ENCODE measurements at places on chromosomes 11 and 22.

- DNase-seq = no peak
These were observed at the start of gene MLC1 for GRCh38 chr22:50085211-50085972. MLC1 (minus strand) TSS chr22:50085426; CDS start chr22:50084902, 524 bp downstream.

- DNase-seq = no peak
These were observed 10.5 kb upstream of the LDLRAD3 start for GRCh38 chr11:35933320-35933871.

- no peak for DNase-seq
These were observed 723 bp upstream of the SCUBE1 start for GRCh38 chr22:43343670-43344519.

GRCh38 chr22:44496844-44497217 lies 1.2 kb downstream of the RTL6 start:
- no peak for DNase-seq

DNA sequence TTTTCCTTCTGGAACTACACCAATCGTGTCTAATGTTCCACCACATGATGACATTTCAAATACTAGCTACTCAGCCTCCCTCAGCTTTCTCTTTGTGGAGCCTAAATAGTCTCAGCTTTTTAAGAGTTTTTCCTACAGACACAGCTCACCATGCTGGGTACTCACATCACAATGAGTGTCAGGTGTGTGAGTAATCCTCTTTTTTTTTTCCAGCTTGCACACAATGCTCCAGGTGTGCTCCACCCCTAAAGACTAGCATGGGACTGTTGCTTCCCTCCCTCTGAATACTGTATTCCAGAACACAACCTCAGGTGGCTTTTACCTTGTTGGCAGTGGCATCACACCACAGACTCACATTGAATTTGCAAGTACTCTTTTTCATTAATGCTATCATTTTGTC lies 11.7 kb downstream of the BTG4 start:
- no peak for DNase-seq

DNA sequence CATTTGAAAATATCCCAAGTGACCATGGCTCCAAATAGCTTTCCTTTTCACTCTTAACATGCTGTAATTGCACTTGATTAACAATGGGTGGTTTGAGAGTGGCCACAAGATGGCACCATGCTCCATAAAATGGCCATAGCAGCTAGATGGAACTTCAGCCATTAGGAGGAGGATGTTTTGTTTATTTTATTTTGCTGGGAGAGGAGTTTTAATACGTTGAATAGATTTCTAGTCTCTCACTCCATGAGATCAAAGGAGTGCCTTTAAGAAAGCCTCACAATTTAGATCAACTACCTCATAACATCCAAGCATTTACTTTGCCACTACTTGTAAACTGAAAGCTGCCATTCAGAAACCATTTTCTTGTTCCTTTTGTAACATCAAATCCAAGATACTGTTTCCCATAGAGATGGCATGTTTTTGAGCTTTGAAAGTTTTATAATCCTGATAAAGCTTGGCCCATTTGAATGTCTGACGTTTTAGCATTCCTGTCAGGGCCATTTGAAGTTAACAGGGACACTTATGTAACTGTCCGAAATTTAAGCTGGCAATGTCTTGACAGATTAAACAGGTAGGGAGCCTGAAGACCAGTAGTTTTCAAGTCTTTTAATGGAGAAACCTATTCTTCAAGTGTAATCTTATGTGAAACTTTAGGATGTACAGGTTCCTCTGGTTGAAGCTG lies 4.7 kb downstream of the FEN1 start:
- no peak for DNase-seq

DNA sequence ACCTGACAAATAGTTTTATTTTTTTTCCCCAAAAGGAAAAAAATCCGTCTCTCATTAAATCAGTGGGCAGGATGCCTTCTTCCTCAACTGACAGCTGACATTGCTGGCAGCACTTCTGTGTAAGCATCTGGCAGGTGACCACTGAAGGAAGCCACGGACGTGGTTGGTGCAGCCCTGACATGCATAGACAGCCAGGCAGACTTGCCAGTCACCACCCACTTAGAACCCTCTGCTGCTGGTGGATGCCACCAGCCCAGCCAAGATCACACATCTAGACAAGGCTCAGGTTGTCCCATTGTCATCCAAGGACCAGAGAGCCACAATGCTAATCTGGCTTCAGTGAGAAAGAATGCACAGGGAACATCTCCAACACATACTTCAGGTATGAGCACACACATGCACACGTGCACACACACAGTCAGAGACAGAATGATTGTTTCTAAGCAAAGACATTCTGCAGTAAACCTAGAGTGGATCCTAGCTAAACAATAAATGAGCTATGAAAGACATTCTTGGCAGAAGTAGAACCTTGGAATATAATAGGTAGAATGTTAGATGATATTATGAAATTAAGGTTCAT lies 49.8 kb upstream of the BMAL1 start:
- DNase-seq = no peak

GRCh38 chr22:47084226-47084625 lies 321.8 kb downstream of the TBC1D22A start:
- no peak for DNase-seq

GRCh38 chr11:86518211-86518610 lies 143.5 kb downstream of the CCDC81 start:
- DNase-seq = no peak

GRCh38 chr11:36165621-36166397 lies 123.4 kb downstream of the COMMD9 start:
- no peak for DNase-seq

- DNase-seq = no peak
These were observed 89.4 kb downstream of the CTTN start for GRCh38 chr11:70487756-70488155.

DNA sequence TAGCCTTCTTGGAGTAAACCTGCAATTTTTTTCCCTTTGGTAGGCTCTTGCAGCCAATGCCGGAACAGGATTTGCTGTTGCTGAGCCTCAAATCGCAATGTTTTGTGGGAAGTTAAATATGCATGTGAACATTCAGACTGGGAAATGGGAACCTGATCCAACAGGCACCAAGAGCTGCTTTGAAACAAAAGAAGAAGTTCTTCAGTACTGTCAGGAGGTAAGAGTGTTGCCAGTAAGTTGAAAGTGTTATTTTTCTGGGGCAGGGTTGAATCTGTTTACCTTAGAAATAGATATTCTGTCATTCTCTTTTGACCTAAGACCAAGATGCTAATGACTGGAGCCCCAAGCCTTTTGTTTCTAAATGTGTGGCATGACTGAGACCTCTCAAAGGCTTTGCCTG lies 39.7 kb downstream of the APLP2 start:
- DNase-seq = no peak

DNA sequence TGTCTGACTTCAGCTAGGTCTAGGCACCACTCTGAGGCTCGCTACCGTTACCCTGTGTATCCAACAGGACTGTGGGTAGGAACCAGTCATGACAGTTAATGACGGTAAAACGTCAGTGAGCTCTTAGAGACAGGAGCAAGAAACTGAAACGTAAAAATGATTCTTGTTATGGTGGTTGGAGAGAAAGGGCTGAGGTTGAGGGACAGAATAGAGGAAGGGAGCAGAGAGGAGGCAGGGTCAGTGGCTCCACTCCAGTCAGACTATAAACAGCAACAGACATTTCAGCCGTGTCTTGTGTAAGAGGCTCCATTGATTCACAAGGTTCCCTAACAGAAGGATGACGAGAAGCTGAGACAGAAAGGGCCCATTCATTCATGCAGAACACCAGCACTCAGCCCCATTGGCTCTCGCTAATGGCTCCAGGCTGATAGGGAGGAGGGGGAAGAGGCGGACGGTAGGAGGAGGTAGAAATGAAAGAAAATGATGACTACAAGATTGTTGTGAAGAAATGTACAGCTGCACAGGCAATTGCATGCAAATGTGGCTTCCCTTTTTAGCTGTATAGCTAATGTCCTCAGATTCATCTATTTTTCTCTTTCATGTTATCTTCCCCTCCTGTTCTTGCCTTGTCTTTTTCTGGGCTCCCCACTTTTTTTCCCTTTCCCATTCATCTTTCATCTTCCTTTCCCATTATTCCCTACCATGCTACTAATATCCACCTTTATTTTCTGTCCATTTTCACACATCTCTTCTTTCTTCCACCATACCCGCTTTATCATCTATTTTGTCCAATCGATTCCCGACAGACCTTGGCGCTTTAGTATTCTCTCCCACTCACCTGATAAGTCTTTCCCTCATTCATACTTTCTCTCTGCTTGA lies 34.3 kb downstream of the ETS1 start:
- DNase-seq = no peak

DNA sequence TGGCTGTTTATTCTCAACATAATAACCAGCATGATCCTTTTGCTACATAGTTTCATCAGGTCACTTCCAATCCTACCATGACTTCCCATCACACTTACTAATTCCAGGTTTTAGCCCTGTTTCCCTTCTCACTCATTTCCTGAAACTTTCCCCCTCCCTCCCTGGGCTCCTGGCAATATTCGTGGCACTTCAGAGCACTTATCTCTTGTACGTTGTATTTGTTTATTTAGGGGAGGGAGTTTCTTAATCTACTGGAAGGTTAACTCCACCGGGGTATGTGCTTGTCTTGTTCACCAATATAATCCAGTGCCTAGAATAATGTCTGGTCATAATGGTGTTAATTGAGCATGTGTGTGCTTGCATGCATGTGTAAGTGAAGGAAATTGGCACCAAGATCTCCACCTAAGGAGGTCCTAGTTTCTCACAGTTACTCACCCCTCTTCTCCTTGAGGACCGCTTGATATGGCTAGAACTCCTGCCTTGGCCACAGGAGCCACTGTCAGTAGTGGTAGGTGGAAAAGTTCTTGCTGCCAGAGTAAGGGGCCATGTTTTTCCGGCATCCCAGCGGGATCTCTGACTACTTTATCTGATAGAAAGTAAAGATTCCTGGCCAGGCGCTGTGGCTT lies 11.7 kb downstream of the EIF3L start:
- DNase-seq = no peak

DNA sequence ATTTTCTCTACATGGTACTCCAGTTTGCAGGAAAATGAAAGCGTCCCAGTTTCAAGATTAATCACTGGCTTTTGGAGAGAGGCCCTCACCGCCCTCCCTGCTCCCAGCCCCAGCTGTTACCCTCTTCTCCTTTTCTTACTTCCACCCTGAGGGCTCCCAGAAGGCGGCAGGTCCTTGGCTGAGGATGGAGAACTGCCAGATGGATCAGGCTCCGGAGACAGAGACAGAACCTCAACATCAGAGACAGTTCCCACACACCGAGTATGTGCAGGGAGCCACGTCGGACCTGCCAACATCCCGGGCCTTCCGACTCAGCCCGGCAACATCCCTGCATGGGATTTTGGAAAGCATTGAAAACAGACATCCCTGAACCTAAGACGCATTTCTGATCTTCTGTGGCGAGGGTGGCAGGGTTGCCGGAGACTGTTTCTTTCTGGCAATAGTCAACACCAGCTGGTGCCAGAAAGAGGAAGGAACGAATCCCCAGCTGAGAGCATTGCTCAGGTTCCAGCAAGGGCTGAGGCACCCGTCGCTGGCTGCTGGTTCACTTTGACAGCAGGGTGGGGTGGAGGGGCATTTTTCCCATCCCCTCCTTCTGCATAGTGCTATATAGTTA lies 467.1 kb downstream of the MIAT start:
- DNase-seq = no peak

- no peak for DNase-seq
These were observed 262.7 kb downstream of the ETS1 start for GRCh38 chr11:128324531-128325141.

- no peak for DNase-seq
These were observed 483 bp upstream of the ABTB2 start for GRCh38 chr11:34358258-34358727.

- DNase-seq = no peak
These were observed 81.4 kb upstream of the CD82 start for GRCh38 chr11:44483919-44484610.

DNA sequence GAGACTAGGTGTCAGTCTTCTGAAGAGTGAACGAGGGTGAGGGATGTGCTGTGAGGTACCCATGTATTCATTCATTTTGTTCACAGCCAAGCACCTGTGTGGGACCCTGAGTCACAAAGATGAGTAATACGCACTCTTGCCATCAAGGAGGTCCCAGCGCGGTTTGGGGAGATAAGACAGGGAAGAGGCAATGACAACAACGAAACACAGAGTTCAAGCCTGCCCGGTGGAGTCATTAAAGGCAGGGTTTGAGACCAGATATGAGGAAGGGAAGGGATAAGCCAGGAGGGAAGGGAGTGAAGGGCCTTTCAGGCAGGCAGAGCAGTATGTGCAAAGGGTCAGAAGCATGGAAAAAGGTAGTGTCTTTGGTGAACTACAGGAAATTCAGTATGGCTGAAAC lies 4.6 kb downstream of the DCHS1 start:
- no peak for DNase-seq
